Motor neuron (in vitro differentiated cells): ENCODE measurements at places on chromosomes 11 and 22.

DNA sequence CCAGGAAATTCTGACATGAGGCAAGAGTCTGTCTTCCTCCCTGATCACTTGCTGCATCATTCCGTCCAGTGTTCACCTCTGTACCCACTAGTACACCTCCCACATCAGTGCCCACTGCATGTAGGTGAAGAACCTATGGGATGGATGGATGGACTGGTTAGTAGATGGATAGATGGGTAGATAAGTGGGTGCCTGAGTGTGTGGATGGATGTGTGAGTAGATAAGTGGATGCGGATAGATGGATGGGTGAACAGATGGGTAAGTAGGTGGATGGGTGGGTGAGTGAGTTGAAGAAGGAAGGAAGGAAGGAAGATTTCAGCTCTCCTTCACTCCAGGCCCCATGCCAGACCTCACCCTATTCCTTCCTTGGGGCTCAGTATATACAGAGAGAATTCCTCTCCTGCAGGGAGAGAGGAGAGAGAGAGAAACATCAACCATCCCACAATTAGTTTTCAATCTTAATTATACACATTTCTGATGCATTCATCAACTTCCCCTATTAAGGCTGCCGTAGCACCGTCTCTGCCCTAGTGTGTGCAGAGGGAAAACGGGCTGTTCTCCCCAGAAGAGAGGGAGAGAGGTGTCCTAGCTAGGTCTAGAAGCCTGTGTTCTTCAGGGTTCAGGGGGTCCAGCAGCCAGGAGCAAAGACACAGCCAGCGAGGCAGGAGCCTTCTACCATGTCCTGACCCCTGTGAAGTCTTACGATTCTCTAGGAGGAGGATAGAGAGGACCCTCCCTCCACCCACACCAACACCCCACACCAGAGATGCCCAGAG is 125.3 kb downstream of the BUD13 start:
- ATAC-seq, result no peak

DNA sequence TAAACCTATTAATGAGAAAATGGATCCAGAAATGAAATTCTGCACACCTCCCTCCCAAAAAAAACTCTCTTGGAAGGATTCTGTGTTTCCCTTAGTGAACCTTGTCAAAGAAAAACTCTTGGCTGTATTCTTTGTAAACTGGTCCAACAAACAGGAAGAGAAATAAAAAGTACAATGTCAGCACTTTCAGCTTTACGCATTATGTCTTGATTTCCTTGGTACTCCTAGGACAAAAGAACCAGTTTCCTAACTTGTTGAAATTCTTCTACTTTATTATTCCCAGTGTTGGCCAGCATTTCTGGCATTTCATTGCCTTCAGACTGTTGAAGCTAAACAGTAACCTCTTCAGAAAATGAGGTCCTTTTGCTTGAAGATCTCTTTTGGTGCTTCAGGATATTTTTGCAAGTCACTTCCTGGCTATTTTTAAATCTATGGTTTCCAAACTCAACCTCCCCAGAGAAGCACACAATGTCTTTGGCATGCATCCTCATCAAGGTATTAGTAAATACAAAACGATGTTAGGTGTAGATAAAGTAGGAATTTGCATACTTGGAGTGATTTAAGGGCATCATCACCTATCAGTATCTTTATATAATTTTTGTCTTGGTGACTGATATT is 342.7 kb downstream of the AASDHPPT start:
- no peak for ATAC-seq

DNA sequence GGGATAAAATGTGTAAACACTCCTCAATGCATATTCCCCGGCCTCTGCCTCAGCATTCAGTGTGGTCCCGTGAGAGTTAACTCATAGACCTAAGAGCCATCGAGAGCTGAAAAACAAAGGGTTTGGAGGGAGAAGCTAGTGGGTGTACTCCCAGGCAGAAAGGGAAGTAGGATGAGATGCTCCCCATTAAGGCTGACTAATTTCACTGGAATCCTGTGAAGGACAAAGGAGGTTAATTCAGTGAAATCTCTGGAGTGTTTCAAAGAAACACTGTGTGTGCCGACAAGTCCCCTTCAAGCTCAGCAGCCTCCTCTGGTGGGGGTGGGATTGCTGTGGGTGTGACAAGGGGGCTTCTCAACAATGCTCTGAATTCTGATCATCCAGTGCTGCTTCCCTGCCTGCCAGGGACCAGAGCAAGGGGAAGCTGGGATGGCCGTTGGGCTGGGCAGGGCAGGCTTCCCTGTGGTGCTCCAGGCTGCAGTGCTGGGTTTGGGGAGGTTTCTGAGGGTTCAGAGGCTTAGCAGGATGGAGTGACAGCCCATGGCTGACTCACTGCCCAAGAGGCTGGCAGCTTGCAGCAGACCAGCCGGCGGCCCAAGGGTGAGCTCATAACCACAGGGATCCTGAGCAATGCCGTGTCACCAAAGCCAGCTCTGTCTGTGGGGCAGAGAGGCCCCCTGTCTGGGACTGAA is 61.4 kb upstream of the BMAL1 start:
- ATAC-seq, result peak; percentile 95

- no peak for ATAC-seq
These were observed 26.8 kb downstream of the WBP2NL start for GRCh38 chr22:42025421-42025820.

DNA sequence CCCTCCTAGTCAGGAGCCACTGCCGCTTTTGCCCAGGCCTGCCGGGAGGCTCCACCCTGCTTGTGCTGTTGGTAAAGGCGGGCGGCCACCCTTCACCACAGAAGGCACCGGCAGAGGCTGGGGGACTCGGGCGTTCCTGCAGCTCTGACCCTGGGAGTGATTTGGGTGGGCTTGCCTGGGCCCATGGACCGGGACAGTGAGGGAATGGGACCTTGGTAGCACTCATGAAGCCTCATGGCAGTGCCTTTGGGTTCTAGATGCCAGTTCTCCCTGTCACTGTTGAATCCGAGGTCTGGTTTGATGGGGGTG is 4.4 kb downstream of the TPCN2 start:
- ATAC-seq, result no peak

GRCh38 chr11:10651656-10652361 is 41.7 kb downstream of the IRAG1 start:
- no peak for ATAC-seq

- ATAC-seq, result no peak
These were observed 10.2 kb downstream of the SLC35F2 start for GRCh38 chr11:107848345-107848744.

DNA sequence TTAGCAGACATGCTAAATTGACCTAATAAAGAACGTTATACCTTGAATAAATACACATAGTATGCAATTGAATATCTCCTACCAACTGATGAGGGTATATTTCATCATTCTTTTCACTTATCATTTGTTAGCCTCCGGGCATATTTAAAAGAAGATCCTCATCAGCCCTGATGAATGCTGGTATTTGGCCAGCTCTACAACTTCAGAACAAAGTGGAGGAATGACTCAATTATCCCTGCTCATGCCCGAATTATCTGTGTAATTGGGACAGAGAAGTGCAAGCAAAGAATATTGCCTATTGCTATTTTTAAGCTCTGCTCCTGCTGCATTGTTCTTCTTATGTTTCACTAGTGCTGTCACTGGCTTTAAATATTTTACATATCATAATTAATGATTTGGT is 622.1 kb downstream of the METTL15 start:
- ATAC-seq, result no peak

DNA sequence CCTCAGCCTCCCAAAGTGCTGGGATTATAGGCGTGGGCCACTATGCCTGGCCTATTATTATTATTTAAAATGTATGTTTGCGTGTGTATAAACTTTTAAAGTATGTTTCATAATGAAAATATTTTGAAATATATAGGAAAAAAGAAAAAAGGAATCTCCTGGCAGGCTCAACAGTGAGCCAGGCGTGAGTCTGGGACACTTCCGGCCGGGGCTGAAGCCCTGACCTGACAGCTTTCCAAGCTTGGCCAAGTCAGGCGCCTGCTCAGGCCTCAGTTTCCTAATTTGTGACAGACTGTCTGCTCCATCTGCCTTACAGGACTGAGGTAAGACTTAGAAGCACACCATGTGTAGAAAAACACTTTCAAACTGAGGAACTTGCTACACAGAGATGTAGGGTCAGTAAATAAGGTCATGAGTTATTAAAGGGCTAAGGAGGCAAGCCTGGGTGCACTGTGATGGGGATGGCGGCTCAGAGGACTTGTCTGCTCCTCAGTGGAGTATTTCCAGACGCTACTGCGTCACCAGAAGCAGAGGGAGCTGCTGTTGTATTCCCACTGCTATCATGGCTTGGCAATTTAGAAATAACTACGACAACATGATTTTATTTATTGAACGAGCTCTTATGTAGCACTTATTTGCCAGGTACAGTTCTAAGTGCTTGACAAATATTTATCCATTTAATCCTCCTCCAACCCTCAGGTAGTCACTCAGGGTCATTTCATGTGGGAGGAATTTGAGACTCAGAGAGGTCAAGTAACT is 100.1 kb downstream of the PRR5L start:
- ATAC-seq, result no peak

DNA sequence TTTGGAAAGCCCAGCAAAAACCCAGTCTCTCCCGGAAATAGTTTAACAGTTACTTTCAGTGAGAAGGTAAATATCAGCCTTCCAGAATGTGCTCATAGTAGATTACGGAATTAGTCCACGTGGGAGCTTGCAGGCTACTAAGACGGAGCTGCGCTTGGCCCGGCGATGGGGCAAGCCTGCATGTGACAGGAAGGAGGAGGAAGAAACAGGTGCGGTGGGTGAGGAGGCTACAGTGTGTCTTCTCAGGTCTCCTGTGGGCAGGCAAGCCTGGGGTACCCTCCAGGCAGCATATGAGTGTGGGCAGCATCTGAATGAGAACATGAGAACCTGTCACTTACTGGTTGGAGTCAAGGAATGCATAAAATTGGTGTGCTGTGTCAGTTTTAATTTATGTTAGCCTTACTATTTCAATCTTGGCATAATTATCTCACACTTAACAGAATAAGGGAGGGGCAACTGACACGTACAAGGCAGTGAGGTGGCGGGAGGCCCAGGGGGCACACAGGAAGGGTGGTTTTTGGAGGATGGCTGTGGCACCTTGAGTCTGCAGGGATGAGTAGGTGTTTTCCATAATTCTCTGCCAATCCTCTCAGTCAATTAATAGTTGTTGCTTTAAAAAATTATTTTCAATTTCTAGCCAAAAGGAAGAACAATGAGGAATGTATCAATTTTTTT is 35.7 kb downstream of the CLMP start:
- no peak for ATAC-seq

DNA sequence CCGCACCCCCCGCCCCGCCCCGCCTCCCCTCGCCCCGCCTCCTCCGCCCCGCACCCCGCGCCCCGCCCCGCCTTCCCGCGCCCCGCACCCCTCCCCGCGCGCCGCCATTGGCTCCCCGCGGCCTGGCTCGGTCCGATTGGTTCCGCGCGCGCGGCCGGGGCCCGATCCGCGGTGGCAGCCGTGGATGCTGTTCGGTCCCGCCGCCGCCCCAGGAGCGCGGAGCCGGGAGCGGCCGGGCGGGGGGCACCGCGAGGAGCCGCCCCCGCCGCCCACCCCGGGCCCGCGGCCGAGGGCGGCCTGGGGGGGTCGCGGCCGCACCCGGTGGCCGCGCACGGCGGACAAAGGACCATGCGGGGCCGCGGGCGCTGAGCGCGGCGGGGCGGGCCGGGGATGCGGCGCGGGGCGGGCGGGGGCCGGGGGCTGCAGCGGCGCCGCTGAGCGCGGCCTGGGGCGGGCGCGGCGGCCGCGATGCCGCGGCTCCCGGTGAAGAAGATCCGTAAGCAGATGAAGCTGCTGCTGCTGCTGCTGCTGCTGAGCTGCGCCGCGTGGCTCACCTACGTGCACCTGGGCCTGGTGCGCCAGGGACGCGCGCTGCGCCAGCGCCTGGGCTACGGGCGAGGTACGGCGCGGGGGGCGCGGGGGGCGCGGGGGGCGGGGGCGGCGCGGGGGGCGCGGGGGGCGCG is at the start of gene B4GALNT4:
TSS of gene B4GALNT4 (plus strand) at position 164 of the 683 bp plus-strand sequence. CDS start at position 469, 305 bp downstream.
- peak; percentile 68 for ATAC-seq

DNA sequence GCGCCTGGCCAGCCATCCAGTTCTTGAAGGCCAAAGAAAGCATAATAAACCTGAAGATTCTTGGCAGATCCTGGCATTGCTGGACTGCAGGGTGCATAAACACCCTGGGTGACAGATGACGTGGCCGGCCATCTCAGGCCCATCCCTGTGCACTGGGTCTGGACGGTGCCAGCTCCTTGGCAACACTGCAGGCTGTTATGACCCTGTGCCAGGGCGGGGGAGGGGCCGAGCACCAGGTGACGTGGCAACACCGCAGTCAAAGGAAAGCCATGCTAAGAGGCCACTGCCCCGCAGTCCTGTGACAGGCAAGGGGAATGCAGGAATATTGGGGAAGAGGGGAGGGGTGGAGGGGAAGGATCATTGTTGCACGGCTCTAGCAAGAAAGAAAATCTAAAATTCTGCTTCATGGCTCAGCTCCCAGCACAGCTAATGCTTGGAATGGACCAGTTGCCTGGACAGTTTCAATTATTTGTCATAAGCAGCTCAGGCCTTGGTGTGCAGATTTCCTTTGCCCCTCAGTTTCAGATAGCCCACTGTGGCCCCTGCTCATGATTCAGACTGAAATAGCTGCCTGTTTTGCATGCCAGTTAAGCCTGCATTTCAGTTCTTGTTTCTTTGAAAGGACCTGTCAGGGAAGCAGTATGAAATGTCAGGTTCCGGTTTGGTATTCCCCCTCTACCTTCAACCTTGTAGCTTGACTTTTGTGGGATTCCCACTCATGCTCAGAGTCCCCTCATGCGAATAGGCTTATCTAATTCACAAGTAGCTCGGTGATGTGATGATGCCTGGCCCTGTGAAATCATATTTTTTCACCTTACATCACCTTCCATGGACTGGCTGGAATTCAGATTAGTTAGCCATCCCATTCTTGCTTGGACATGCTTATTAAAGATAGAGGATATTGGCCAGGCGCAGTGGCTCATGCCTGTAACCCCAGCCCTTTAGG is 29.7 kb upstream of the DDX6 start:
- peak; percentile 89 for ATAC-seq
